ENCODE measurements at places on chromosomes 3 and 15.

DNA sequence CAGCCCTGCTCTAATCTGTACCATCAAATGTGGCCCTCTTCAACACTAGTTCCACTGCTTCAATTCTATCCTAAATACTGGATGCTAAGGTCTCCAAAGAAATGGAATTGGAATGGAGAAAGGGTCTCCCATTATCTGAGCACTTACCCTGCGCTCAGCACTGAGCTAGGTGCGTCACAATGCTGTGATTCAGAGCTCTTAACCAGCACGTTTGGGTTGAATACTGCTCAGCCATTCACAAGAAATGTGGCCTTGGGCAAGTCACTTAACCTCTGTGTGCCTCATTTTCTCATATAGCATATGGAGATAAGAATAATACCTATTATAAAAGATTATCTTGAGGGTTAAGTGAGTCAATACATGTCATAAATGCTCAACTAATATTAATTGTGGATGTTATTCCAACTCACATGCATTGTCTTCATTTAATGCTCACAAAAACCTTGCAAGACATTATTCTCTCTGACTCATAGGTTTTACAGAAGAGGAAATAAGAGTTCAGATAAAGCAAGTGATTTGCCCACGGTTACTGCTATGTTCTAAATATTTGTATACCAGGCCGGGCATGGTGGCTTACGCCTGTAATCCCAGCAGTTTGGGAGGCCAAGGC is 27.4 kb upstream of the SRGAP3 start:
- no peak for DNase-seq

DNA sequence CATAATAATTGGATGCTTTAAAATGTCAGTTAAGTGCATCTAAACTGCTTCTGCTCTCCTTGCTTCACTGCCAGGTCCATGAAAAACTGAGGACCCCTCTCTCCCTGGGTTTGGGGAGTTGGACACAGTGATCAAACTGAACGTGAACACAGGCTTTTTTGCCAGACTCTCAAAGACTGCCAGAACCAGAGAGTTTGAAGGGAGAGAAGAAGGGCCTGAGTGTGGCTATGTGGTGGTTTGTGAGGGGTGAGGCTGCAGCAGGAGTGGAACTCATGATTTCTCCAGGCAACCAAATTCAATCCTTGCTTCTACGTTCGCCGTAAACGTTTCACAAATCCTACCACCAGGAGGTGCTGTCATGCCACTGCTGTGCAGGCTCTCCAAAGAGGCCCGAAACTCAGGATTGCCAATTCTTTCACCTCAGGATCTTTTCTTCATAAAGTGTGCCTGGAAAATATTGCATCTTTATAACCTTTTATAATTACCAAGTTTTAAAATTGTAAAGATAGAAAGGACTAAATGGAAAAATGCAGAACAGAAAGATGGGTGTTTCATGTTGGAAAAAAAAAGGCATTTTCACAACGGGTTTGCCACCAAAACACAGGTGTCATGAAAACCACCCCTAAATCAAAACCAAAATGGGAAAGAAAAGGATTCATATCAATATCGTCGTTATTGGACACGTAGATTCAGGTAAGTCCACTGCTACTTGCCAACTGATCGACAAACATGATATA is 19.7 kb downstream of the TM4SF4 start:
- peak; percentile 87 for DNase-seq

DNA sequence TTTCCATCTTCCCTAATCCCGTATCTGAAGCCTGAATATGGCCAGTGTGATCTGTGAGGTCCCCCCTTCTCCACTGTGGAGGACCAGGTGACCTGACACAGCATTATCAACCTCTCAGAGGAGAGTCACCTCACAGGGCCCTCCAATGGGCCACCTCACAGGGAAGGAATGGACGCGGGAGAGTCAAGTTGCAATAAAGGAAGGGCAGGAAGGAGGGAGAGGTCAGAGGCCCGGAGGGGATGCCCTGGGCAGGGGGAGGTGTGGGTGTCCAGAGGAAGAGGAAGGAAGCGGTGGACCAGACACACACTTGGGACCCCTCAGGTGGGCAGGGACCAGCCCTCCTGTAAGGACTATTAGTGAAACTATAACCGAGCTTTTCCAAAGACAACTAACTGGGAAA is 14.6 kb upstream of the LRRC15 start:
- DNase-seq: no peak

DNA sequence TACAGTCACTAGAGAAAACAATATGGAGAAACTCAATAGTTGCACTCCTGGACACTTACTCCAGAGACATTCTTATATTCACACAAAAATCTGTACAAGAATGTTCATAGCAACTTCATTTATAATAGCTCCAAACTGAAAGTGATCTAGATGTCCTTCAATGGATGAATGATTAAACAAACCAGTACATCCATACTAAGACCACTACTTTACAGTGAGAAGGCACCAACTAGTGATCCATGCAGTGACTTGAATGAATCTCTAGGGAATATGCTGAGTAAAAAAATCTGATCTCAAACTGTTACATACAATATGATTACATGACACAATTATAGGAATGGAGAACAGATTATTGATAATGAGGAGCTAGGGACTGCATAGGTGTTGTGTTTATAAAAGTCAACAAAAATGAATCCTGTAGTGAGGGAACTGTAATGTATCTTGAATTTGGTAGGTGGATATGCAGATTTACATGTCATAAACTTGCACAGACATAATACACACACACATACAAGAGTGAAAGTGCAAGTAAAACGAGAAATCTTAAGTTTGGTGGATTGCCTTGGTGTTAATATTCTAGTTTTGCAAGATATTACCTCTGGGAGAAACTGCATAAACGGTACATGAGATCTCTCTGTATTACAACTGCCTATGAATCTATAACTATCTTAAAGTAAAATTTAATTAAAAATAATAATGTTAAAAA is 85.7 kb downstream of the SPATA16 start:
- DNase-seq: no peak

DNA sequence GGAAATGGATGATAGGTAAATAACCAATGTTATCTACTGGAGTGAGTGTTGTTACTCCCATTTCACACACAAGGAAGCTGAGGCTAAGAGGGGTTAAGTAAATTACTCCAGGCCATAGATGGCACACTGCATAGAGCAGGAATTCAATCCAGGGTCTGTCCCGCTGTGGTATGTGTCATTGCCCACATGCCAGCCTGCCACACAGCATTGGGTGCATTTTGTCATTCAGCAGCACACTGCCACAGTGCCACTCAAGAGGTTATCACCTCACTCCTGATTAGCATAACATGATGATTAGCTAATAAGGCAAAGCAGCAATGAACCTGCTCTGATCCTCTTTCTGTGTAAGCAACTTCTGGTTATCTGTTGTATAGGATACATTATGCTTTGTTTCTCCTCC is 157.4 kb upstream of the CTNNB1 start:
- no peak for DNase-seq

DNA sequence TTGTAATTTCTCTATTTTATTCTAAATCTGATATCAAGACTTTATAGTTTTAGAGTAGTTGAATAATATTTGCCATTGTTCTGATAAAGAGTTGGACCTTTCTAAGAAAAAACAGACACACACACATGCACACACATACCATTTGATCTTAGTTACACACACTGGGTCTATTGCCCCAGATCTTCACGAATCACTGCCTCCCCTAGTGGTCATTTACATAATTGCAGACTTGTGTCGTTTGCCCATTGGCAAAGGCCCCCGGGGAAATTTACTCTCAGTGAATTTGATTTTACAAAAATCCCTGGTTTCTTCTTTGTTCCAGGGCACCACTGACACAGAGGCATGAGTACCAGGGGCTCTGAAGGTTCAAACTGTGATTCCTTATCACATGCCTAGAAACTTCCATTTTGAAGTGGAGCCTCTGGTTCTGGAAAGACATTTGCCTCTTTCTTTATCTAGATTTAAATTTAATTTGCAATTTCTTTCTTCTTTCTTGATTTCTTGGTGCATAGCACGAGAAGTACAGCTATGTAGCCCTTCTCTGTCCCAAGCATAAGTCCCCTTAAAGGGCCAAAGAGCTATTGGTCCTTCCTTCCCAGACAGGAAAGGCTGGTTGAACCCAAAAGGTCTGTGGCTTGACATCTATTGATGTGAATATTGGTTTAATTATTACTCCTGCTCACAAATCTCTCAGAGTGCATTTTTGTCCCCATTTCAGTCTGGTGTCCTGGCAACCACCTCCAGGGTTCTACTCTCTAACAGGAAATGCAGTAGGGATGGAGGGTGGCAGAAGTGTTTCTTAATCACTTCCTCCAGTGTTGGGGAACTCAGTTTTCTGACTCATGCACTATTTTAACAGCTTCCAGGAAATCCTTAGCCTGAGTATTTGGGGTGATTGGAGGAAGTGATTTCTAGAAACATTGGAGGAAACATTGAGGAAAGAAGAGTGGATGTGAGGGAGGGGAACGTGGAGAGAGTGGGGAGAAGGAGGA is 32.4 kb upstream of the SLC6A11 start:
- peak; percentile 55 for DNase-seq

GRCh38 chr3:44030687-44031305 is 210.9 kb upstream of the TOPAZ1 start:
- DNase-seq: peak; percentile 18

GRCh38 chr3:140128217-140128616 is 193.2 kb downstream of the CLSTN2 start:
- DNase-seq: no peak

GRCh38 chr3:72630327-72630968 is 217.8 kb downstream of the SHQ1 start:
- DNase-seq: no peak

- DNase-seq: no peak
Observed at GRCh38 chr3:68239542-68239941, 585.1 kb upstream of the SUCLG2 start.

Measured in choroid plexus epithelial cell (primary cell).